Suprapubic skin (tissue), 4 donors: ENCODE measurements at places on chromosomes 6 and 20. TPM values are rescaled to one million over a fixed set of nuclear protein-coding genes. Genes with fewer than 3 reads are reported as not detected.

DNA sequence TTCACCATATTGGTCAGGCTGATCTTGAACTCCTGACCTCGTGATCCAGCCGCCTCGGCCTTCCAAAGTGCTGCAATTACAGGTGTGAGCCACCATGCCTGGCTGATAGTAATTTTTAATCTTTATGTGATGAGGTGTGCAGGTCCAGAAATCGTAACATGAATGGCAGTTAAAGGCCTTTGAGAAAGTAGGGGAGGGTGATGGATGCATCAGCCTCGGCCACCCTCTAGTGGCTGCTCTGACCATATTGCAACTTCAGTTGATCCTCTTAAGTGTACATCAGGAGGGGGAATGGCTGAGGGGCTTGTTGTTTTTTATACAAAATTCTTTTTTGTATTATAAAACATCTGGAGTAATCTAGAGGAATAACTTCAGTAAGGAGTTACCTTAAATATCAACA, 193.0 kb downstream of the ZFAND3 start:
- no peak for DNase-seq

DNA sequence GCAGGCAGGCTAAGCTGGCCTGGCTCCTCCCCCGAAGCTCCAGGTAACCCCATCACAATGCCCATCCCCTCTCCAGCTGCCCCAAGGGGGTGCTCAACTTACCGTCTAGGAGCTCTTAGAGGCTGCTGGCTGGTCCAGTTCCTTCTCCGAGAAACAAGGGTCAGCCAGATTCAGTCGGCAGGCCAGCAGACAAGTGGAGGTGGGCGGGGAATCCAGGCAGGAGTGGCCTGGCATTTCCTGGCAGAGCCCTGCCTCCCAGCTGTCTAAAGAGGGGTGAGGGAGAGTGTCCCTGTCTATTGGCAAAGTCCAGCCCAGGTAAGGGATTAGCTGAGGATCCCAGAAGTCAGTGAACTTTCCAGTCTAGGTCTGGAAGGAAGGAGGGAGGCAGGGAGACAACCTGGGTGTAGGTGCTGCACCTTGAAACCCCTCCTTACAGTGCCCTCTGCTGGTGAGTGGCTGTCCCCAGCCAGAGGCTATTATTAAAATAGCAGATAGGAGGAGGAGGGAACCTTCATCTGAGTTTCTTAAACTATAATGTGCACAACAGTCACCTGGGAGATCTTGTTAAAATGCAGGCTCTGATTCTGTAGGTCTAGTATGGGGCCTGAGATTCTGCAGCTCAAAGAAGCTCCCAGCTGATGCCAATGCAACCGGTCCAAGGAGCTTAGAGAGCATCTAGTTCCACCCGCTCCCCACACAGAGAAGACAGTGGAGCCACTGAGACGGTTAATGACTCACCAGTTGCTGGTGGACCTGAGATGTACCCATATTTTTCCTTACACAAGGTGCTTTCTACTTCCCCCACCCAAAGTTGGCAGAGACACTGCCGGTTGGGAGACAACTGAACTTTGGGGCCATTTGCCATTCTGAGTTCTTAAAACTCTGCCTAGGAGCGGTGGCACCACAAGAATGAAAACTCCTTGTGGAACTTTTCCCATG, at the start of gene UNC5CL:
TSS of gene UNC5CL (minus strand) at position 162 of the 939 bp plus-strand sequence. CDS start 4,147 bp downstream, outside the sequence.
- no peak for DNase-seq

DNA sequence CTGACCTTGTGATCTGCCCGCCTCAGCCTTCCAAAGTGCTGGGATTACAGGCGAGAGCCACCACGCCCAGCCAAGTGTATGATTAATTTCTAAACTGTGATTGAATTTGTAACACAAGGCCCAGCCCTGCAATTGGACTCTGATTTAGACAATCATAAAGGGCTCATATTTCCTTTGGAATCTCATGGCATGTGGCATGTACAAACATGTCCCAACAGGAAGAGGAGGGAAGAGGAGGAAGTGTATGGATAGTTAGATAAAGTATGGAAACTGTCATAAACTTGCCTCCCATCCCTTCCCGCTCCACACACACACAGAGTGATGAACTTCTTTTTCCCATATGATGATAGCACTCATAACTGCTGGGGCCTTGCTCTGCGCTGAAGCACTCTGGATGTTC, 27.2 kb upstream of the QKI start:
- no peak for DNase-seq

GNAS-AS1 gene
- not detected for total RNA-seq

PTCRA gene
- total RNA-seq, result not detected

DNA sequence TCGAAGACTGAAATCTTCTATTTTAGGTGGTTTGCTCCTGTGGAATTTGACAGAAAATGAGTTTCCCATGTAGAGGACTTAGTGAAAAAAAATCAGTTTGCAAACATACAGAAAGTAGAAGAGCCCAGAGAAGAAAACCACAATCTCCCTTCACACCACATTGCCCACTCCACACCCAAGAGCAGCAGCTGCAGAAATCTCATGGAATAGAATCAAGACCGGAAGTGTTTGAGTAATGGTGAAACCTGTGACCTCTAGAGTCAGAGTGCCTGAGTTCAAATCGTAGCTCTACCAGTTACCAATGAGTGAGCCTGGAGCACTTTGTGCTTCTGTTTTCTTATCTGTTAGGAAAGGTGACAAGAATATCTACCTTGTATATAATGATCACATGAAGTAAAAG, 4.6 kb downstream of the SIRPG start:
- DNase-seq, result no peak

DNA sequence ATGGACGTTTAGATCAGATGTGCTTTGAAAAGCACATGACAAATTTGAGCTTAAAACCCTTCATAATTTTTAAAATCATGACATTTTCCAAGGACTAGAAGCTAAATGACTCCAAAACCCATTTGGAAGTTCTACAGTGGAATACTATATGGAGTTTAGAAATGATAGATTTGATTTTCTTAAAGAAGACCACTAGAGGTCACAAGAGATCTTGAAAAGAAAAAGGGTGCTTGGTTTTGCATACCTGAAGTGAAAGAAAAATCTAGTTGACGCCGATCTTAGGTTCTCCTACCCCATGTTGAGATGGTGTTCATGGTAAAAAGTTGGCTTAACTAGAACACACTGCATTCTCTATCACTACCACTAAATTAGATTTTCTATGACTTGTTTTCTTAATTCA, 31.5 kb downstream of the CFAP61 start:
- no peak for DNase-seq

DNA sequence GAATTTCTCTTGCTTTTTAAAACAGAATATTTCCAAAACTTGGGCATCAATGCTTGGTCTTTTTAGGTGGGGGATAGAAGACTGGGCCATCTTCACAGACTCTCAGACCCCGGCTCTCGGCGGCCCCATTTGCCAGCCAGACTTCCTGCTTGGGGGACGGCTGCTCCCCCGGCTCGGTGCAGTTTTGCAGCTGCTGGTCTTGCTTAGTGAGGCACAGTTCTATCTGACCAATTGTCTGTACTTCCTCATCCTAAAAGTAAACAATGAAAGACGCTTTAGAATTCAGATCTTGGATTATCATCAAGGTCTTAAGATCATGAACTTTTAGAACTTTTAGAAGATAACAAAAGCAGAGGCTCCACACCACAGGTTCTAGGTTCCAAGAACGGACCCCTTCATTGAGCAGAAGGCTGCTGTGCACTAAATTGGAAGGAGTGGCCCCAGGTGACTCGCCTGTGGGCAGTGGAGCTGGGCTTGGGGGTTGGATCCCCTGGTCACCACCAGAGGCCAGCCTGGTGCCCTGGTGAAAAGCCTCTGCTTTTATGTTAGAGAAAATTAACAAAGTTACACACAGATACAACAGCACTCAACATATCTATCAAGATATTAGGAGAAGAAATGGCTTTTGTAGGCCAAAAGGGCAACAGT, 26.7 kb downstream of the RNASET2 start:
- no peak for DNase-seq

DNA sequence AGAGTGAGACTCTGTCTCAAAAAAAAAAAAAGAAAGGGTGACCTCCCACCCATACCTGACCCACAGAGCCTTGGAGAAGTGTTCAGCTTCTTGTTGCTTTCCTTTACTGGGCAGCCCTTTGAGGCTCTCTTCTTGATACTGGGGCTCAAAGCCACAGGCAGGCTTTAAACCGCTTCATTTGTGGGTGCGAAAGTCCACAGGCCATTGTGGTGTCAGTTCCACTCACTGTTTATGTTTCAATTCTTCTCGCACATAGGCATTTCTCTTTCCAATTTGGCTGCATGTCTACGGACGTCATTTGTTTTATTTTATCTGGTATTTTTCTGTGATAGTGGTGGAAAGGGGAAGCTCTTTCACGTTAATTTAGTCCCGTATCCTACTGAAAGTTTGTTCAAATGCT, 34.6 kb downstream of the PPARD start:
- DNase-seq, result no peak

DNA sequence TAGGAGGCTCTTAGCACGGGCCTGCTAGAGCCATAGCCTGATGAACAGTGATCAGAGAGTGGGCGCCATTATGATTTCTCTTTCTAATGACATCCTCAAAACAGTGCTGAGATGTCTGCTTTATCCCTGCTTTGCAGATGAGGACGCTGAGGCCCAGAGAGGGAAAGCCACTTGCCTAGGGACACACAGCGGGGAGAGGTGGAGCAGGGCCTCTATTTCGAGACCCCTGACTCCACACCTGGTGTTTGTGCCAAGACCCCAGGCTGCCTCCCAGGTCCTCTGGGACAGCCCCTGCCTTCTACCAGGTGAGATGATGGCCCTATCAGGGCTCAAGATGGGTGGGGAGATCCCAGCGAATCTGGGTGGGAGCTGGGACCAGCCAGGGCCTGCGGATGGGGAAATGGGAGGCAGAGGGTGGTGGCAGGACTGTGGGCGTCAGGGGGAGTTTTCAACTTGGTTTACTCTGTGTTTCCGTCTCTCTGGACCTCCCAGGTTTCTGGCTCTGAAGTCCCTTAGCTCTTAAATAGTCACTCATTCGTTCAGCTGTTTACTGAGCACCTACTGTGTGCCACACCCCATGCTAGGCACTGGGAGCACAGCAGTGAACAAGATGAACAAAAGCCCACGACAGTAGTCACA, 36.7 kb downstream of the SRC start:
- DNase-seq, result no peak

DNA sequence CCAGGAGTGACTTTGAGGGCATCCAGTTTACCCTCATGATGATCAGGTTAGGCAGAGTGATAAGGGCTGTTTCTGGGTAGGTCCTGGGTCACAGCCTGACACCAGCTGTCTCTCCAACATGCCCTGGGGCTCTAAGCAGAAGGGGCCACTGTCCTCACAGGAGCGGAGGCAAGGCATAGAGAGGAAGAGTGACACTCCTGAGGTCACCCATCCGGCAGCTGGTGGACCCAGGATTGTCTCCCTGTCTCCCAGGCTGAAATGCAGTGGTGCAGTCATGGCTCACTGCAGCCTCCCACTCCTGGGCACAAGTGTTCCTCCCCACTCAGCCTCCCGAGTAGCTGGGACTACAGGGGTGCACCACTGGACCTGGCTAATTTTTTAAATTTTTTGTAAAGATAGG, 12.0 kb downstream of the DLGAP4 start:
- no peak for DNase-seq

GLP1R gene
- total RNA-seq, result 0.32 TPM

DNA sequence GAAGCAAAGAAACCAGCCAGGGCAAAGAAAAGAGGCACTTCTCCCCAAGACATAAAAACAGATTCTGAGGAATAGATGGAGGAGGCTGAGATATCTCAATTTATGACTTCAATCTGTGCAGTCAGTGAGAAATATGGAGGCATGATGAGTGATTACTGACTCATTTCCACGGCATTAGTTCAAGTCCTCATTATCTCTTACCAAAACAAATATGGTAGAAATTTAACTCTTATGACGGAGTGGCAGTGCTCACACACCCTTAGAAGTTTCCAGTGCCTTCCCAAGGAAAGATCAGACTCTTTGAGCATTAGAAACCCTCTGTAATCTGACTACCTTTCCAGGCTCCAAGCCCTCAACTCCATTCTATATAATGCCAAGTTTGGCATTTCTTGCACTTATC, 364.1 kb downstream of the ARHGAP18 start:
- no peak for DNase-seq

GRCh38 chr6:73506246-73506645, 14.6 kb downstream of the EEF1A1 start:
- no peak for DNase-seq

SAMD5 gene
- 3.7 TPM for total RNA-seq

DNA sequence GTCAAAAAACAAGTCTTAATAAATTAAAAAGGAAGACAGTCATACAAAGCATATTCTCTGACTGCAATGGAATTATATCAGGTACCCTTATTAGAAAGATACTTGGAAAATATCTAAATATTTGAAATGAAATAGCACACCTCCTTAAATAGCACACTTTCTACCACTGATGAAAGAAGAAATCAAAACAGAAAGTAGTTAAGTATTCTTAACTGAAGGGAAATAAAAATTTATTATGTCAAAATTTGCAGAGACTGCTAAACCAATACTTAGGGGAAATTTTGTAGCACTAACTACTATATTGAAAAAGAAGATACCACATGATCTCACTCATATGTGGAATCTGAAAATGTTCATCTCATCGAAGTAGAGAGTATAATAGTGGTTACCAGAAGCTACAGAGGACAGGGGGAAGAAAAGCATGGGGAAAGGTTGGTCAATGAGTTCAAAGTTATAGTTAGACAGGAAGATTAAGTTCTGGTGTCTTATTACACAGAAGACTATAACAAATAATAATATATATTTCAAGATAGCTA, 112.2 kb downstream of the ASCC3 start:
- DNase-seq, result no peak
